ENCODE measurements at places on chromosomes 7 and 10. TPM values are rescaled to one million over a fixed set of nuclear protein-coding genes. Genes with fewer than 3 reads are reported as not detected.

DNA sequence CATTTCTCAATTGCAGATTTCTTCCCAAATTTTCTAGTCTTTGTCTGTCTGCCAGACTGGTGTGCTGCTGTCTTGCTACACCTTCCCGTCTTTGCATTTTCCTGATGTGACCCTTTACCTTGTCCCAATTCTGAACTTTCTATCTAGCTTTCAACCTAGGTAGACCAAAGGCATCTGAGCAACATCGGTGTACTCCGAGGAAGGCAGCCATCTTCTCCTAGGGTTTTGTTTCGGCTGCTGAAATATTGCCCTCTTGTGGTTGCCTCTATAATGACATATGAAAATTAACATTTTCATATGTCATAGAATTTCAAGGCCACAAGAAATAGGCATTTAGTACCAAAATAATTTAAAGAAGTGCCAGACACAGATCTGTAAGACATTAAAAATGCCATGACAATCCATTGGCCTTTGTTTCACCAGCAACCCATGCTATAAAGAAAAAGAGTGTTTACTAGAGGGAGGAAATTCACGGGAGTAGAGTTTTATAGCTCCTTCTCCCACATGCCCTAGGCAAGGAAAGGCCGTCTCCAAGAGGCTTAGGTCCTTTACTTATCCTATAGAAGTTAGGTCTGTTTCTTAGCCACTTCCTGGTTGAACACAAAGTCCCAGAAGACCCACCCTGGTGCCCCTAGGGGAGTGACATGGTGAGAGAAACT lies 23.4 kb downstream of the OR9A2 start:
- peak overlapping the region; percentile 33 for H3K4me3 ChIP-seq
- H3K4me1 ChIP-seq = no peaks in the 10 kb centered on the region
- DNase-seq = peak; percentile 44

DNA sequence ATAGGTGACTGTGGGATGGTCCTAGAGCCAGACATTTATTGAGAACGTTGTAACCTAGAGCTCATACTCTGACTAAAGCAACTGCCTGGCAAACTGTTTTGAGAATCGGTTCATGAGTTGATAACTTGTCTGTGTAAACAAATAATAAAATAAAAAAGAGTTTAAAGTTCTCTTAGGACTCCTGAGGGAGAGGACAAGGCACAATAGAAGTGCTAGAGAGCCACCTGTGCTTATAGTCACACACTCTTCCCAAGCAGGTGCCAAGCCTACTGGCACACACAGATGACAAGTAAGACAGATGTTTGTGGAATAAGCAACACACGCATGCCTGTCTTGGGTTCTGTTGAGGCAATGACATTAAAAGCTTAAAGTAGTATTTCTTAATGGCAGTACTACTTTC lies 7.9 kb downstream of the EDRF1 start:
- no peak for DNase-seq
- peaks cover 39% of the 10 kb centered on the region for H3K36me3 ChIP-seq
- no peak overlapping the region for H3K4me3 ChIP-seq
- H3K27me3 ChIP-seq = no peaks in the 10 kb centered on the region

- no peak overlapping the region for H3K4me3 ChIP-seq
- no peaks in the 10 kb centered on the region for H3K4me1 ChIP-seq
- H3K27ac ChIP-seq = no peak overlapping the region
- DNase-seq = no peak
- no peaks in the 10 kb centered on the region for H3K36me3 ChIP-seq
Measured at GRCh38 chr7:26318921-26319320, 27.3 kb downstream of the SNX10 start.

DNAH11 gene
- under 0.01 TPM for total RNA-seq

DNA sequence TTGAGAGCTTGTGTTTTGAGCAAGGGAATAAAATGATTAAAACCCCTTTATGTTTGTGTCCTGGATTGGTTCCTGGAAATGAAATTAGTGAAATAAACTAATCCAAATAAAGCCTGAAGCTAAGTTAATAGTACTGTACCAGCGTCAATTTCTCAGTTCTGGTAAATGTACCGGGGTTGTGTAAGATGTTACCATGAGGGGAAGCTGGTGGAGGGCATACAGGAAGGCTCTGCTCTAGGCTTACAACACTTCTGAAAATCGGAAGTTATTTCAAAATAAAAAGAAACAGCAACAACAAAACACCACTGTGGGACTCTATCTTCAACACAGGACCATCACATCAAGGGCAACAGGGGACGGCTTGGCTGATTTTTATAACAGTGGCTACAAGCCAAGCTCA lies 257.0 kb downstream of the CREB5 start:
- no peak overlapping the region for H3K27ac ChIP-seq
- no peaks in the 10 kb centered on the region for H3K27me3 ChIP-seq
- H3K4me1 ChIP-seq = no peaks in the 10 kb centered on the region
- DNase-seq = no peak

- no peak overlapping the region for H3K4me3 ChIP-seq
- no peaks in the 10 kb centered on the region for H3K4me1 ChIP-seq
- H3K27ac ChIP-seq = no peak overlapping the region
- H3K27me3 ChIP-seq = peaks cover 13% of the 10 kb centered on the region
- H3K36me3 ChIP-seq = no peaks in the 10 kb centered on the region
- DNase-seq = no peak
Measured at GRCh38 chr7:107867858-107868466, 23.0 kb upstream of the DLD start.

UBE2H gene
- 34.6 TPM for total RNA-seq

- H3K27ac ChIP-seq = no peak overlapping the region
- no peaks in the 10 kb centered on the region for H3K27me3 ChIP-seq
- H3K4me3 ChIP-seq = no peak overlapping the region
- no peaks in the 10 kb centered on the region for H3K36me3 ChIP-seq
- peaks cover 4% of the 10 kb centered on the region for H3K4me1 ChIP-seq
Measured at GRCh38 chr7:41472427-41473125, 230.3 kb downstream of the INHBA start.

DNA sequence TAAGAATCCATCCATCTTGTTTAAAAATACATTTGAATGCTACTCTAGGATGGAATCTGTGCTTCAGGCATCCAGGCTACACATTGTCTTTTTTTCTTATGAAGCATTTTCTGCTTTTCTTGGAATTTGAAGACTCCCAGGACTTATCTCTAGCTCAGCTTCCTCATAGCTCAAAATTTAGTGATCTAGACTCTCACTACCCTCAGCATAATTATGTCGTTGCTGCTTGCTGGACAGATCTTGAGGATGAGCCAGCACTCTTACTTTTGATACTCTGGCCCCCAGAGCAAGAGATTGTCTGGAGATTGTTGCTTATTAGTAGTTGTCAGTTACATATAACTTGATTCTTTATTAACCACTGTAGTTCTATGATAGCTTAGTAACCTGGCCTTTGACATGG lies 83.3 kb upstream of the FGL2 start:
- H3K27ac ChIP-seq = no peak overlapping the region
- H3K4me1 ChIP-seq = peaks cover 1% of the 10 kb centered on the region
- DNase-seq = no peak
- no peaks in the 10 kb centered on the region for H3K27me3 ChIP-seq

ADD3 gene
- 212 TPM for total RNA-seq

- no peak for DNase-seq
- no peak overlapping the region for H3K27ac ChIP-seq
- H3K4me1 ChIP-seq = no peaks in the 10 kb centered on the region
- H3K4me3 ChIP-seq = no peak overlapping the region
Measured at GRCh38 chr7:8582728-8583127, 149.3 kb downstream of the NXPH1 start.

- no peak overlapping the region for H3K4me3 ChIP-seq
- no peaks in the 10 kb centered on the region for H3K36me3 ChIP-seq
- DNase-seq = no peak
- H3K27me3 ChIP-seq = no peaks in the 10 kb centered on the region
- H3K27ac ChIP-seq = no peak overlapping the region
Measured at GRCh38 chr7:148289630-148290029, 300.9 kb upstream of the C7orf33 start.

ZNF239 gene
- total RNA-seq = 12.7 TPM

WNT8B gene
- not detected for total RNA-seq

- H3K36me3 ChIP-seq = no peaks in the 10 kb centered on the region
- H3K27me3 ChIP-seq = peaks cover 4% of the 10 kb centered on the region
- 0 out of 2 replicates have a peak overlapping the region, but pooled peaks have one; percentile 20 for H3K27ac ChIP-seq
- peaks cover 3% of the 10 kb centered on the region for H3K4me1 ChIP-seq
- DNase-seq = peak; percentile 66
- H3K4me3 ChIP-seq = no peak overlapping the region
Measured at GRCh38 chr10:123995461-123996131, 97.8 kb downstream of the CHST15 start.

SLC35G1 gene
- total RNA-seq = 3.9 TPM

DNA sequence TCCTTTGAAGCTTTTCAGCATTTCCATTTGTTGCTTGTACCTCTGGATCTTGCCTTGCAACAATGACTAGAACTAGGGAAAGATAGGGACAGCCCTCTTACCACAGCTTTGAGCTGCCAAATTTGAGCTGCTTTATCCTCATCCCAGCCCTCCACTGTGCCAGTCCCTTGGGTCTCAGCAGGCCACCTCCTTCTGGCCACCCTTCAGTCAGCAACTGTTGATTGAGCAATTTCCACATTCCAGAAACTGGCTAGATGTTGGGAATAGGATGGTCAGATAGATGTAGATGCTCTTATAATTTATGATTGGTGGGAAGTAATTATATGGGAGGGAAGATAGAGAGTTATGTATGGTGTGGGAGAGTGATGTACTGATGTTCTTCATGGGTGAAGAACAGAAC lies 100.1 kb downstream of the ST7 start:
- DNase-seq = no peak
- H3K4me3 ChIP-seq = no peak overlapping the region
- no peak overlapping the region for H3K27ac ChIP-seq

TAS2R4 gene
- 0.28 TPM for total RNA-seq

DNA sequence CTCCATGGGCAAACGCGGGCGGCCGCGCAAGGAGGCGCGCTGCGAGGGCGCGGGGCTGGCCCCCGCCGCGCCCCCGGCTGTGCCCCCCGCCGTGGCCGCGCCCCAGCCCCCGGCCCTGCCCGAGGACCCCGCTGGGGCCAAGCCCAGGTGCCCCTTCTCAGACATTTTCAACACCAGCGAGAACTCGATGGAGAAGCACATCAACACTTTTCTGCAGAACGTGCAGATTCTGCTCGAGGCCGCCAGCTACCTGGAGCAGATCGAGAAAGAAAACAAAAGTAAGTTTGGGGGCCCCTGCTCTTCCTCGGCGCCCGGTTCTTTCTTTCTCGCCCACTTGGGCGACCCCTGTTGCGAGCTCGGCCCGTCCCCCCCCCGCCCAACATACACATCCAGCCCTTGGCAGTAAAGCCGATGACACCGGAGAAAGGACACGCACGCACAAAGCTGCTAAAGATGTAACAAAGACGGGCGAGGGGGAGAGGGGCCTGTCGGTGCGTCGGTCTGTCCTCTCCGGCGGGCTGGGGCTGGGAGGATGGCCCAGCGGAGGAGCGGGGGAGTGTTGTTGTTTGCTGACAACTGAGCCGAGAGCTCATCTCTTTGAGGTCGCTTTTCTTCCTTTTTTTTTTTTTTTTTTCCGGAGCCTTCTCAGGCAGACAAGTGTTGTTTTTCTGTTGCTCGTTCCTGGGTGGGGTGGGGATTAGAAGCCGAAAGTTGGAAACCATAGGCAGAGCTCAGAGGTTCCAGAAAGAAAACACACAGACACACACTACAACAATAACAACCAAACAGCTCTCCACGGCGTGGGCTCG lies 604 bp downstream of the MXI1 start:
- DNase-seq = peak; percentile 17
- H3K36me3 ChIP-seq = no peaks in the 10 kb centered on the region
- peaks cover 12% of the 10 kb centered on the region for H3K27me3 ChIP-seq
- peak overlapping the region; percentile 54 for H3K4me3 ChIP-seq

NRBF2 gene
- 26.9 TPM for total RNA-seq

TSPAN33 gene
- total RNA-seq = 0.36 TPM

Data from IMR-90 (cell line).